Choroid plexus epithelial cell (primary cell): ENCODE measurements at places on chromosomes 12 and 14.

DNA sequence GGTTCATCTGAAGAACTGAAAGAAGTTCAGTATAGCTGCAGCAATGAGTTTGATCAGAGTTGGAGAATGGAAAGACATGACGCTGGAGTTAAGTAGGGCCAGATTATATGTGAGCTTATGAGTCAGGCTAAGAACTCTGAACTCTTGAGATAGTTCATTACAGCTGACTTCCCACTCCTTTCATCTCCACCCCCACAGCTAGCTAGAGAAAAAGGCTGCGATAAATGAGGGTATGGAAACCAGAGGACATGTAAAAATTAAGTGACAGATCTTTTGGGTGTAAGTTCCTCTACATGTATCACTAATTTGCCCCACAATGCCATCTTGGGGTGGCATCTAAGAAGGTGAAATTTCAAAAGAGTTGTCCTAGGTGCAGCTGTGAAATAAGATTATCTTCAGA, 28.6 kb downstream of the PYM1 start:
- DNase-seq = peak; percentile 75

DNA sequence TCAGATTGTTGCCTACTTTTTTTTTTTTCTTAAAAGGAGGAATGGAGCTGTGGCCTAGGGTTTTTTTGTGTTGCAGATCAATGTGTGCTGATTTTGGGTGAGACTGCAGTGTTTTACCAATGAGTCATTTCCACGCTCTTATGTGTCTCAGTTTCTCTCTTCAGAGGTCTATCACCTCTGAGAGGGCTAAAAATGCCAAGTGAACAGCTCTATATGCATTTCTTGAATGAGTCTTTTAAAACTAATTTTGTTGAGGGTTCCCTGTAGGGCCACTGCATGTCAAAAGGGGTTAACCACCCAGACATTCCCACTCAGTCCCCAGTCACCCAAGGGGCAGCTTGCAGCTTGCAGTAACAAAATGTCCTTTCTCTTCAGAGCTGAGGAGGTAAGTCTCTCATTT, 24.3 kb upstream of the GLIPR1L2 start:
- peak; percentile 52 for DNase-seq

GRCh38 chr12:54164387-54165145, 24.2 kb downstream of the SMUG1 start:
- DNase-seq = no peak

DNA sequence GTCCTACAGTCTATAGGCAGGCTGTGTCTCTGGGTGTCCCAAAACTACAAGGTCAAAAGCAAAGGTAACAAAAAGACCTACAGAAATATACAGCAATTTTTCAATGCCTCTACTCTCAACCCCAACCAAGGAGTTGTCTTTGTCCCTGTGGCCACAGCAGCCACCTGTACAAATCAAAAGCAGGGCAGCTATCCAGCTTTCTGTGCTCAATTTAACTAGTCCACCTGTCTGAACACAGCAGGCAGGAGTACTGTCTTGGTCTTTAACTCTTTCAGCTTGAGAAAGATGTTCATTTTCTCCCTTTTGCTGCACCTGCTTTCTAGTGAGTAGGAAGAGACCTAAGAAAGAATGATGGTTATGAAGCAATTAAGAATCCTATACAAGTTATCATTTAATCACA, 19.7 kb downstream of the GDF11 start:
- DNase-seq = no peak

- DNase-seq = no peak
Measured at GRCh38 chr12:105218434-105218833, 17.5 kb downstream of the APPL2 start.
